ENCODE measurements at places on chromosomes 7 and 10.

DNA sequence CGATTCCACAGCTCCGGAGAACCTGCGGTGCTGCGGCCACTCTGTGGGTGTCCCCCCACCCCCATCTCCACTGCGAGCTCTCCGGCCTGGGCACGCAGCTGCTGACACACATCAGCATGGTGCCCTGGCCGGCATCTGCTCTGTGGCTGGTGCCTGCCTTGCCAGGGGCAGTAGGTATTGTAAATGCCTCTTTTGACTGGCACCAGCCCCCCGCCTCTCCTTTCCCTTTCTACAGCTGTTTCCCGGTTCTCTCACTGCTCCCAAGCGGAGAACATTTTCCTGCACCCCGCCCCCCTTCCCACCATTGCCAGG, 357.1 kb upstream of the ZNF32 start:
- no peak for DNase-seq

DNA sequence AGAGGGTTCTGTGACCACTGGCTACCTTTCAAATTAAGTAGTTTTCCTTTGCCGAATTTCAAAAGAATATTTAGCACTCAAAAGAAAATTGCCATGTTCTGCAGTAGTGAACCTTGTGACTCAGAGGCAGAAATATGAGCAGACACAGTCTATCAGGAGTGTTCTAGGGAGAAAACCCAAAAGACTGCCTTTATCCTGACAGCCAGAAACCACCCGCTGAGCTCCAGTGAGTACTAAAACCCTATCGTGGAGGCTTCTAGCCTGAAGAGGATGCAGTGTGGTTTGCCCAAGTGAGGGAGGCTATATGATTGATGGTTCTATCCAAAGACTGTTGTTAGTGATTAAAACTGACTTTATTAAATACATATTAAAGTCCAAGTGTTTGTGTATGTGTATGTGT, 21.9 kb downstream of the CHRM2 start:
- peak; percentile 11 for DNase-seq

DNA sequence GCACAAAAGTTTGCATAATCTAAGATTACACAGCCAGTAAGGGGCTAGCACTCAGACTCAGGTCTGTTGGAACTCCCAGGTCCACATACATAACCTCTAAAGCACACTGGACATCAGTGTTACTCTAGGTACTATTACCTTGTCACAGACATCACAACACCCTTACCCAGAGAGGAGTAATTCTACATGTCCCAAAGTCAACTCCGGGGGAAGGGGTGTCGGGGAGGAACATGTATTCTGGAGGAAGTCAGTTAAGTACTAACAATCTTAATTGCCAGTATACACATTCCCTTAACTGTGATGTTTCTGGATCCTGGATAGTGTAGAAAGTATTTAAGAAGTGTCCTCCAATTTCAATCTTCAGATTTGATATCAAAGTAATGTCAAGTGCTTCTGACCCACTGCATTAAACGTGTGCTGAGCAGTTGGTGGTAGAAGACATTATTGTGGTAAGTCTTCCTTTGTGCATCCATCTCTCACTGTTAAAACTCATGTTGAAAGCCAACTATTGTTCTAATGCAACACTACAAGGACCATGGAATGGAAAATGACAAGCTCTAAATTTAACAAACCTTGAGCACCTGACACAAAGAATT, 155.4 kb downstream of the CRPPA start:
- DNase-seq = no peak

- DNase-seq = peak; percentile 10
Observed at GRCh38 chr7:13988731-13989125, 738 bp downstream of the ETV1 start.

- peak; percentile 50 for DNase-seq
Observed at GRCh38 chr7:30465046-30465810, 13.4 kb downstream of the NOD1 start.

DNA sequence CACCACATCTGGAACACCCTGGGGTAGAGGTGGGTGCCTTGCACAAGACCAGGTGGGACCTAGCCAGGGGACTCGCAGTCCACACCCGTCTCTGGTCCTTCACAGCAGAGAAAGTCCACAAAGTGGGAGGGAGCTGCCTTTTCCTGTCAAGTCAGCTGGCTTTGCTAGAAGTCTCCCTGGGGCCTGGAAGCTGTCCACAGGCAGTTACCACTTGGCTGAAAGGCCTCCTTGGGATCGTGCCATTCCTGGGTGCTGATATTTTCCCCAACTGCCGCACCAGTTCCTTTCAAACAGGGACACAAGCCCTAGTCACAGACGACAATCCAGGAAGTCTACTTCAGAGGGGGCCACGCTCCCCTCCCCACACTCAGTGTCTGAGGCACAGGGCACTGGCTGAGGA, 75.4 kb downstream of the AFAP1L2 start:
- DNase-seq = peak; percentile 40

DNA sequence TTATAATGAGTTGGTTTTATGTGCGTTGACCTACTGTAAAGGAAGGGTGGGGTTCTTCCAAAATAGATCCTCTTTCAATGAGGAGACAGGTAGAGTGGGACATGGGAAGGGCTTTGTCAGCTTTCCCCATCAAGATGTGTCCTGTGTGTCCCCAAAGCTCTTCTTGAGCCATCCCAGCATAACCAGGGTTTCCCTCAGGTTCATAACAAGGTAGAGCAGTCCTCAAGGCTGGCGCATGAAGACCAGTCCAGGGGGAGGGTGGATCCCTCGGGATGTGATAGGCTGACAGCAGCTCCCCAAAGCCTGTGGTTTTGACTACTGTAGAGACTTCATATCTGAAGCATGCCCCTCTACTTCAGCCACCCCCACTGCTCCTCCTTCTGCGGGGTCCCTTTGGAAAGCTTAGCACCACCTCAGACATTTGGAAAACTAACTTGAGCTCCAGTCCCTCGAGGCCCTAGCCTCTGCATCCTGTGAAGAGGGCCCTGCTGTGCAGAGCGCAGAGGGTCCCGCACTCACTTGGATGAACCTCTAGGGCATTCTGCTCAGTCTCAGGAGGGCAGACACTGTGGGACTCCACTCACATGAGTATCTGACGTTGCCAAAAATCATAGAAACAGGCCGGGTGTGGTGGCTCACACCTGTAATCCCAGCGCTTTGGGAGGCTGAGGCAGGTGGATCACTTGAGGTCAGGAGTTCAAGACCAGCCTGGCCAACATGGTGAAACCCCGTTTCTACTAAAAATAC, 1.1 kb upstream of the GIMAP8 start:
- DNase-seq = no peak

GRCh38 chr7:28123752-28124151, 56.8 kb downstream of the JAZF1 start:
- DNase-seq = no peak

- DNase-seq = peak; percentile 20
Observed at GRCh38 chr10:120514035-120514620, 57.1 kb downstream of the PLPP4 start.

GRCh38 chr10:85826377-85826776, 540.2 kb downstream of the GRID1 start:
- DNase-seq = no peak

DNA sequence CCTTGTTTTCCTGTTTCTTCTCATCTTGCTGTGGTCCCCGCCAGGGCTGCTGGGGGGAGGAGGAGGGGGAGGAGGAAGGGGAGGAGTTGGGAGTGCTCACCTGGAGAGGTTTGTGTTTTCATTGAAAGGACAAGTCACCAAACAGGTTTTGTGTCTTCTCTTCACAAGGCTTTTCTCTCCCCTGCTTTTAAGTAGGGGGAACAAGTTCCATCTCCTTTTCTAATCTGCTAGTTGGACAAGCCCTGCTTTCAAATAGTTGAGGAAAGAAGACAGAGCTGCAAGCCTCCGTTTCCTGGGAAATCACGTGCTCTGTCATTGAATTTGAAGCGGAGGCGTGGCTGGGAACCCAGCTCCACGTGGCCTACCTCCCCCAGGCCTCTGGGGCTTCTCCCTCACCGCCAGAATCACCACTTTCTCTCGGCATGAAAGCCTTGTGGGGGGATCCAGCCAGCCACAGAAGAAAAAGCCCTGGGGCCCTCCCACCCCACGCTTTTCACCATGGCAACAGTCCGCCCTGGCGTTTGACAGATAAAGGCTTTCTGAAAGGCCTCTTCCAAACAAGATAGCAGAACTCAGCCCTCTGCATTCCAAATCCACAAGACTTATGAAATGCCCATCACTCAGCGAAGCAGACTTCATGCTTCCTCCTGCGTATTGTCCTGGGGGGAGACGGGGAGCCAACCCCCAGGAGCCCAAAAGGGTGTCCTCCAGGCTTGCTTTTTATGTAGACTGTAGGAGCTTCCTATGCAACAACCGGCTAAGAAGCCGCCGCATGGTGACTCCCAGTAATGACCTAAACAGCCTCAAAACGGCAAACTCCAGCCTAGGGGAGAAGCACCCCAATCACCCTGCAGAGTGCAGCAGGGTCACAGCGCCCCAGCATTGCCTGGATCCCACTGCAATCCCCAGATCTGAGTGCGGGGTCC, 51.7 kb downstream of the PROSER2 start:
- DNase-seq = no peak

- no peak for DNase-seq
Observed at GRCh38 chr10:19888061-19888660, 71.9 kb downstream of the PLXDC2 start.

DNA sequence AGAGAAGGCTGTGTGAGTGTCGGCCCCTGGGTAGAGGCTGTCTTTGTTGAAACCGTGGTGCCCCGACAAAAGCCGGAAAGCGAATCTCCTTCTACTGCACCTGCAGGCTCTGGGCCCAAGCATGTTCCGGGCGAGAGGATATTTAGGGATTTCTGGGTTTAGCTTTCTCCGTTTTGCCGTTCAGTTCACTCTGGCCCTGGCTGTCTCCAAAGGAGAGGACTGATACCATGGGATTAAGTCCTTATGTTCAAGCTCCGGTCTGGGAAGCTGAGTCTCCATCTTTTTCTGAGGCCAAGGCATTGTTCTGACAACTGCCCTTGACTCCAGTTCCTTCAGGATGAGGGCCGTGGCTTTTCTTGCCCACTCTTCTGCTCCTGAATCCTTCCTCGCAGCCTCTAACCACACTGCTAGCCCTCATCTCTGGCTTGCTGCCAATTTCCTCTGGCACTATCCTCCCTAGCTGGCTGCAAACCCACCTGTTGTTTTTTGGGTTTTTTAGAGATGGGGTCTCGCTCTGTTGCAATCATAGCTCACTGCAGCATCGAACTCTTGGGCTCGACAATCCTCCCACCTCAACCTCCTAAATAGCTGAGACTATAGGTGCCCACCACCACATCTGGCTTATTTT, 206.8 kb downstream of the SKIDA1 start:
- DNase-seq = no peak

- no peak for DNase-seq
Observed at GRCh38 chr7:1972744-1973143, 260.0 kb downstream of the MAD1L1 start.

DNA sequence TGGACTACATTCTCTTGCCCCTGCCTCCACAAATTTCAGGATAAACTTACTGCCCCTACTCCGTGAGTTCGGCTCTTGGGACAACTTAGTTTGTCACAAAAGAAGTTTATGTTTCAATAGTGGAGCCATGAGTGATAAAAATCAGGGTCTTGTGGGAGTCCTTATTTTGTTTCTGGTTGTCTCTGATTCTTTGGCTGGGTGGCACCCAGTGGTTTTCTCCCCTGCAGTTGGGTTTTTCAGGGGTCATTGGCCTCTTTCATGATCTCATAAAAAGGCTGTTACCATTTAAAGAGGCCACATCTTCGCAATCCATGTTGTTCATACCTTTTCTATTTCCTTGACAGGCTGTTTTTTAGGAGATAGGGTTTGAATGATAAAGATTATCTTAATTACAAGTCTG, 5.5 kb downstream of the TET1 start:
- DNase-seq = no peak

DNA sequence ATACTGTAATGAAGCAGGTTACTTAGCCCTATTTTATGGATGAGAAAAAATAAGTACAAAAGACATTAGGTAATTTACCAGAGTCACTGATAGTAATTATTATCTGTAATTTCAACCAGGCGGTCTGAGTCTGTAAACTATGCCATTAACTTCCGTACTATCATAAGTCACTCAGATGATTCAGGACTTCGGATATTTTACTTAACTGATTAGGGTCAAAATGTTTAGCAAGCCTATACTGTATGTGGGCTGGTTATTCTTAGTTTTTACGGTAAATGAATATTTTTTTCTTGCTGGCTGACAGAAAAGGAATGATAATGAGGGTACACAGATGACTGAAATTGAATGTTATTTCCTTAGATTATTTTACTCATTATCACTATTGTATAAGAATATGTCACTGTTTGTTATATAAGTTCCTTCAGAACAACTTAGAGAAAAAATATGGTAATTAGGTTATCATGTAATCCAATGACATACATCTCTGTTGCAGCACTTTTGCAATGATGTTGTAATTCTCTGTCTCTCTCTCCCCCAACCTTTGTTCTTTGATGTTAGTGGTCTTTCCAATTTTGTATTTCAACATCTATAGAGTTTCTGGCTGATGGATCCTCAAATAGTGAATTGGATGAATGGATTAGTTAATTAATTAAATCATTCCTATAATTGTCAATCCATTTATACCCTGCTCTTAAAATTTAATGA, 165.6 kb downstream of the ZEB1 start:
- no peak for DNase-seq

- DNase-seq = no peak
Observed at GRCh38 chr10:90779548-90779947, 78.3 kb downstream of the HTR7 start.

- DNase-seq = no peak
Observed at GRCh38 chr10:118332948-118333710, 9.0 kb downstream of the FAM204A start.

GRCh38 chr10:98351831-98352402, 63.1 kb downstream of the PYROXD2 start:
- peak; percentile 18 for DNase-seq

DNA sequence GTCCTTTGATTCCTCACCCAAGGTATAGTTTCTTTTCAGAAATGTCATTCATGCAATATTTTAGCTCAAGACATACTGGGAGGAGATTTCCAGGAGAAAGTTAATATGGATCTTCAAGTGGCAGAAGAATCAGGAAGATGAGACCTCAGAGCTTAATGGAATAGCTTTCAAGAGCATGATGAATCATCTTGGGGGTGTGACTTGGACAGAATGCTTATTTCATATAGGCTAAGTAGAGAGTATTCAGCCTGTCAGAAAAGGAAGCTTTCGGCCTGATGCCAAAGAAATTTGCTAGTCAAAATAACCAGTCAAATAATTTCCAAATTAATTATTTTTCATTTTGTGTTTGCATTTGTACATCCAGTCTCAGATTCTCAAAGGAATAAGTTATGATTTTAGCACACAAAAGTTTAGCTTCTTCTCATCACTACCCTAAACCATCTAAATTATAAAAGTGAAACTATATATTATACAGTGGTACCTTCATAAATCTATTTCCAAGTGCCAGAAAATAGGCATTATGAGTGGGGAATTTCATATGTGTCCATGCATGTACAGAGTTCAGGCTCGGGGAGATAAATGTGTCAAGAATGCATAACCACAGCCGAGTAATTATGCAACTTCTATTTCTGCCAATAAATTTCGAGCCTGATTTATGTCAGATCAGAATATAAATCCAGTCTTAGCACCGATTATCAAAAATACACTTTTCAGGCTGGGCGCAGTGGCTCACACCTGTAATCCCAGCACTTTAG, 27.3 kb upstream of the CALD1 start:
- DNase-seq = peak; percentile 46

- peak; percentile 48 for DNase-seq
Observed at GRCh38 chr7:114925434-114925833, 3.5 kb downstream of the MDFIC start.

GRCh38 chr7:105982388-105982787, 19.3 kb downstream of the CDHR3 start:
- DNase-seq = no peak

Data from GM03348 (cell line).